Fibroblast of lung (primary cell): ENCODE measurements at places on chromosomes 7 and 10. TPM values are rescaled to one million over a fixed set of nuclear protein-coding genes. Genes with fewer than 3 reads are reported as not detected.

- no peak for DNase-seq
- no peak overlapping the region for H3K4me3 ChIP-seq
- no peaks in the 10 kb centered on the region for H3K36me3 ChIP-seq
- H3K4me1 ChIP-seq, result no peaks in the 10 kb centered on the region
- H3K27ac ChIP-seq, result no peak overlapping the region
Observed at GRCh38 chr7:20270867-20271266, 53.7 kb upstream of the MACC1 start.

DNA sequence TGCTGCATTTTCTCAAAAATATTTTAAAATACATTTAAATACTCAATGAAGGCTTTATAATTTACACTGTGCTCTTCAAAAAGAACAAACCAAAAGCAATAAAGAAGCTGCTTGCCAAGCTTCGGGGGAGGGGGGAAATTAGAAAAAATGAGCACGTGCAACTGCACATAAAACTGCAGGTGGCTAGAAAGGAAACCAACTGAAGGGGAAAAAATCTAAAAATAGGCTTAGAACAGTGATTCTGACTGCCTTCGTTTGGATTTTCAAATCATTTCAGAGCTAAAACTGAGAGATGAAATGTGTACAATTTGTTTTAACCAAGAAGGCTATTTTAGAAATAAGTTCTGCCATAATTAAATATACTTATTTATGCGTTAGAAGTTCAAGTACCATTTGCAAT, 61.4 kb downstream of the ABI1 start:
- H3K36me3 ChIP-seq, result no peaks in the 10 kb centered on the region
- H3K4me3 ChIP-seq, result no peak overlapping the region
- H3K27ac ChIP-seq, result no peak overlapping the region
- H3K4me1 ChIP-seq, result no peaks in the 10 kb centered on the region

DNA sequence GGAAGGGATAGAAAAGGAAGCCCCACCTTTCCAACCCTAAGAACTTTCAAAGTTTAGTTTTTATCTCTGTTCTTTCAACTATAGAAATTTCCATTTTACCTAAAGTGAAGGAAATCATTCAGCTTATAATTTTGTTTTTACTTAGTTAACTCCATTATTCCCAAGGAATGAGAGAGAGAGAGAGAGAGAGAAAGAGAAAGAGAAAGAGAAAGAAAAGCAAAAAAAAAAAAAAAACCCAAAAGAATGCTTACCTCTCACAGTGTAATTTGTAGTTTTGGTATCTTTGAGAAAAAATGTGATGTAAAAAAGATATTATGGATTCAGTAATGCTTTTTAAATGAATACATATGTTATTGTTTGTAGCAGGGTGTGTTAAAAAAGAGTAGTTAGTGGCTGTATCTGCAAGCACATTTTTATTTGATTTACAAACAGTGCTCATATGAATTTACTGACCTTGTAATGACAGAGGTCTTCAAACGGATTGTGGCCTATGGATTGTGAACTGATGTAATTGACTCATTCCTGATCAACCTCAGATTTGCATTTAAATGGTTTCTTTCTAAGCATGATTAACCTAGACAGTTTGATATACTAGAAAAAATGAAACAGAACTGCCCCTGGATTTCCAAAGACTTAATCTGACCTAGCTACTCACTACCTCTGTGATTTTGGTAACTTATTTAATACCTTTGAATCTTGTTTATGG, 64.9 kb downstream of the LCOR start:
- no peak overlapping the region for H3K4me3 ChIP-seq
- no peaks in the 10 kb centered on the region for H3K36me3 ChIP-seq
- DNase-seq, result peak; percentile 15
- no peak overlapping the region for H3K27ac ChIP-seq
- no peaks in the 10 kb centered on the region for H3K27me3 ChIP-seq

LRCH4 gene
- total RNA-seq, result 5.6 and 7.3 TPM in 2 replicates

DNA sequence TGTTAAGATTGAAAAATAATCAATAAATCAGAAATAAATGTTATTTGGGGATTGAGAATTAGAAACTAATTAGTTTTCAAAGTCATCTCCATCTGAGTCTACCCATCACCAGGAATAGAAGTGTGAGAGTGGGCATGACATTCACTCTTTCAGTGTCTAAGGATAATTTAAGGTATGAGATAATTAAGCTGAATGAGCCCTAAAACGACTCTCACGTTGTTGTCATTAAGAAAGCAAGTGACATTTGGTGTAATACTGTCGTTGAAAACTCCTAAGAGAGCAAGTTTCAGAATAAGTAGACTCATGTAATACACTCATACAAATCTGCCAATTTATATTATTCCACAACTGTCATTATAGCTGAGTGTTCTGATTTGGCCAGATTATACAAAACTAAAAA, 7.1 kb downstream of the AGMO start:
- H3K27ac ChIP-seq, result no peak overlapping the region
- no peak for DNase-seq
- no peaks in the 10 kb centered on the region for H3K4me1 ChIP-seq
- no peaks in the 10 kb centered on the region for H3K27me3 ChIP-seq
- H3K36me3 ChIP-seq, result no peaks in the 10 kb centered on the region
- H3K4me3 ChIP-seq, result no peak overlapping the region

DNA sequence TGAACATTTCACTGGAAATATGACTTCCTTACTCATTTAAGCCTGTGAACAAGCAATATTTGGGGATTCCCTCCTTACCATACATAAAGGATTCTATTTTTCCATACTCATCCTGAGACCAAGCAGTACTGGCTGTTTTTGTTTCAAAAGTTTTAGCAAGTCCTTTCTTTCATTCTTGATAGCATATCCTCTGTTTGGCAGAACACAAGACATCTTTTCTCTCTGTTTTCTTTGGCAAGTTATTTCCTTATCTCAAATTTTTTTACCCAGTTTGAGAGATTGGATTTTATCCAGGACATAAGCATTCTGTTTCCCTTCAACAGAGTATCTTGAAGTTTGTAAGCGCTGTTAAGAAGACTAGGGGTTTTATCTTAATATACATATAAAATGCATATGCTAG, 3.0 kb upstream of the WASL start:
- peak; percentile 37 for DNase-seq
- no peak overlapping the region for H3K4me3 ChIP-seq

- DNase-seq, result no peak
- no peak overlapping the region for H3K27ac ChIP-seq
- H3K27me3 ChIP-seq, result peaks cover 3% of the 10 kb centered on the region
- H3K4me3 ChIP-seq, result no peak overlapping the region
- peaks cover 4% of the 10 kb centered on the region for H3K4me1 ChIP-seq
- no peaks in the 10 kb centered on the region for H3K36me3 ChIP-seq
Observed at GRCh38 chr10:118961436-118961835, 68.1 kb upstream of the NANOS1 start.

FAM180A gene
- 24.4 and 38.5 TPM in 2 replicates for total RNA-seq

GRCh38 chr7:4720225-4720624, 38.1 kb downstream of the FOXK1 start:
- H3K27ac ChIP-seq, result no peak overlapping the region
- no peak for DNase-seq

AS3MT gene
- 8.1 and 10.5 TPM in 2 replicates for total RNA-seq

GRCh38 chr7:47247132-47247531, 334.8 kb downstream of the TNS3 start:
- no peak for DNase-seq
- H3K27me3 ChIP-seq, result peaks cover 15% of the 10 kb centered on the region
